Activated CD8-positive, alpha-beta memory T cell treated with anti-CD3 and anti-CD28 coated beads, Interleukin-2, amount 10 ng/mL, durations not matched to agents 7 days and 5 days (primary cell): ENCODE measurements at places on chromosomes 5 and 9. TPM values are rescaled to one million over a fixed set of nuclear protein-coding genes. Genes with fewer than 3 reads are reported as not detected.

DNA sequence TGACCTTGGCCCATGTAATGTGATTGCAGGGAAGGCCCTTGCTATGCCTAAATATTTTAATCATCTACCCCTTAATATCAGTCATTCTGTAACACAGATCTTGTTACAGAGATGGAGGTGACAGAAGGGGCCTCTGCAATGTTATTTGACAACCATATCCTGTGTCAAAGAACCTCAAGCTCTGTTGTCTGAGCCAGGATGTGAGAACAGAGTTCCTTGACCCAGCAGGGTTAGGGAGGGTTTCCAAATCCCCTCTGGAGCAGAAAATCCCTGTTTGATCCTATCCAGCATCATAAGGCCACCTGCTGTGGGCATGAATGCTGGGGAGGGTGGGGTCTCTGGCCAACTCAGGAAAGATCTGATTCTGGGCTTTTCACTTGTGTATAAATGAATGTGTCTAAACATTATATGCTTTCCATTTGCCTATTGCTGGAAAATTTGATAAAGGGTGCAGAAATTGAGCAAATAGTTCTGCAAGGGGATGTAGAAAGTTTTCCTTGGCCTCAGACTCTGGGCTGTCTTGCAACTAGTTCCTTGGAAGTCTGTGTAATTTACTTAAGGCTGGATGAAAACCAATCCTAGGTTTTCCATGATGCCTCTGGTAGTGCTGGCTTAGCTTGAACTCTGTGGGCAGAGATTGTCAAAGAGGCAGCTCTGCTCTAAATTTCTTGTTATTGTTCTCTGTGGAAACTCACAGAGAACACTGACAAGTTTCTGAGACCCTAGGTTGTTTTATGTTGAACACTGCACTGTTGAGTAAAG, 71.0 kb downstream of the PGM5 start:
- DNase-seq, result no peak

DNA sequence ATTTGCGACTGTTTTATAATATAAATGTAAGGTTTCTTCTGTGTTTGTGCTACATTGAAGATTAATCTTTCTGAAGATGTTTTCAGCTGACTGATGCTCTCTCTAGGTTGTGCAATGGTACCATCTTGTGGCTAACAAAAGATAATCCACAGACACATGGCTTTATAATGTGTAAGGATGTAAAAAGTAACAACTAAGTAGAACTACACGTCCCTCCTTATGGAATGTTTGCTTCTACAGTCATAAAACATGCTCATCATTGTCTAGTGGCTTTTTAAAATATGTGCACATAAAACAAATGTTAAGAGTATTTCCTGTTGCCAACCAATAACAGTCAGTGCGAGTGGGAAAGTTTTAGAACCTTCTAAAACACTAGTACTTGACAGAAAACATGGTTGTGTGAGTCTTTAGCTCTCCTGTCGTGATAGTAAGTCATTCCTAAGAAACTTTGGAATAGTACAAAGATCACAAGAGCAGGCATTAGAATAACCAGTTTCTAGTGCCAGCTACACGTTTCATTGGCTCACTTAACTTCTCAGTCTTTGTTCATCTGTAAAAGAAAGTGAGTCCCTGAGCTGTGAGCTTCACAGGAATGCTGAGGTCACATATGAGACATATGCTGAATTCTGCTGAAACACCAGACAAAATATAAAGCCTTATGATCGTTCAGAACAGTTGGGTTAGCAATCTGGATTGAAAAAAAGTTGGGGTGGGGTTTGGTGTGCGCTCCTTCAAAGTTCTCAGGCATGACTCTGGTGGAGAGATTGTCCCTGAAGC, 75.7 kb upstream of the GLIS3 start:
- DNase-seq, result no peak

- DNase-seq, result peak; percentile 85
These were observed 60.2 kb upstream of the TBC1D2 start for GRCh38 chr9:98315551-98316060.

GRCh38 chr5:159874263-159874662, 42.0 kb upstream of the ADRA1B start:
- DNase-seq, result no peak

DNA sequence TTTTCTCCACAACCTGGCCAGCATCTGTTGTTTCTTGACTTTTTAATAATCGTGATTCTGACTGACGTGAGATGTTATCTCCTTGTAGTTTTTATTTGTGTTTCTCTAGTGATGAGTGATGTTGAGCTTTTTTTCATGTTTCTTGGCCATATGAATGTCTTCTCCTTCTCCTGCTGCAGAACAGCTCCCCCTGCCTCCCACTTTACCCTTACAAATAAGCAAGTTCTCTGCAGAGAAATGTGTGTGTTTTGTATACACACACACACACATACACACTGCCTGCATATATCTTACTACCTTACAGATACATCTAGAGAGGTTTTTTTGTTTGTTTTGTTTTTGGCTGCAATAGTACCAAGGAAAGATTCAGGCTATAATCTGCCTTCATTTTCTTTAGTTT, 88.7 kb upstream of the PHF24 start:
- no peak for DNase-seq

GRCh38 chr9:122832194-122832593, 3.8 kb upstream of the PDCL start:
- DNase-seq, result no peak

DNA sequence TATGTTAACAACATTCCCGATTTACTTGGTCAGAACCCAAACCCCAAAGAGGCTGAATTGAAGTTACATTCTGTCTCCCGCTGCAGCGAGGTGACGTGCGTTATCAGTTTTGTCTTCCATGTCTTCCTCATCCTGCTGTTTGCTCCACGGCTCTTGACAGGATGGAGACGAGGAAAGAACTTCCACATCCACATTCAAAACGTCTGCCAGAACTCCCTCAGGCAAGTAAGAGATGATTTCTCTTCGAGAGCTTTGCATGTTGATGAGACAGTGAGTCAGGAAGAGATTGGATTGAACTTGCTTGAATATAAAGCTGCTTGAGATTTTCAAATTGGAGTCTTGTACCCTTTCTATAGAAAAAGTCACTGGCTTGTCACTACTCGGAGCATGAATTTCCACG, 242.6 kb downstream of the AUH start:
- DNase-seq, result no peak

DNA sequence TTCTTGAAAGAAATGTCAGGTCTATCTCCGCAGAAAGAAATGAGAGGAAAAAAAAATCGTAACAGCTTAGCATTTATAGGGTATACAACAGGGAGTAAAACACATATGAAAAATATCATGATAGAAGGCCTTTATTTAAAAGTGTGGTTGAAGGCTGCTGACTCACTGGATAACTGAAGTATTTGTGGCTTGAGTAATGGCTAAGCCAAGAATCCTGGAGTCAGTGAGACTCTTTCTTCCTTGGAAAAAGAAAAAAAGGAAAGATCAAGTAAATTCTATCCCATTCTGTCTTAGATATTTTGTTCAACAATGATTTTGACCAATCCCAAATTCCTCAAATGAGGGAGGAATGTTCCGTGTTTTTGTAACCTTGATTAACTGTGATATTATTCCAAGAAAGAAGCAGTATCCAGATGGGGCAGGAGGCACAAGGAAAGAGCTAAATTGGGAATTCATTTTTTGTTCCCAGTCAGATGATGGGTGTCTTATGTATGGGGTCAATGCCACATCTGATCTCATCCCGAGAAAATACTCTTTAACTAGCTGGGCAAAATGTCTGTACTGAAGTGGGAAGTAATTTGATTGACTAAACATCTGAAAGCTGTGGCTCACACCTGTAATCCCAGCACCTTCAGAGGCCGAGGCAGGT, 64.3 kb upstream of the MYO10 start:
- no peak for DNase-seq

- DNase-seq, result no peak
These were observed 22.6 kb upstream of the SLC12A7 start for GRCh38 chr5:1134478-1134877.

DNA sequence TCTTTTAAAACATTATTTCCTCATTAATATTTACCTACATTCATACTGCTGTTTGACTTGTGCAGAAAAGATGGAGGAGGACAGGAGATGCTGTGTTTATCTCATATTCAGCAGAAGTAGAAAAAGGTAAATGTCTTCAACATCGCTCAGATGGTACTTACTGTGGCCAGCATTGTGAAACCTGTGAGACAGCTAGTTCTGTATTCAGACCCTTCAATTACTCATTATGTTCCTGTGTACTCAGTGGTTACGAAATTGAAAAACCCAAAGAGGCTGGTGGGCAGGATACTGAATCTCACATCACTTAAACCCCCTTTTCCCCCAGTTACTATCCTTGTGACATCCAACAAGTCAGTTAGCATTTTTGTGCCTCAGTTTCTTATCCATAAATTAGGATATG, 216.0 kb downstream of the KDM4C start:
- DNase-seq, result no peak

- no peak for DNase-seq
These were observed 42.5 kb downstream of the STXBP1 start for GRCh38 chr9:127654619-127655018.

DNA sequence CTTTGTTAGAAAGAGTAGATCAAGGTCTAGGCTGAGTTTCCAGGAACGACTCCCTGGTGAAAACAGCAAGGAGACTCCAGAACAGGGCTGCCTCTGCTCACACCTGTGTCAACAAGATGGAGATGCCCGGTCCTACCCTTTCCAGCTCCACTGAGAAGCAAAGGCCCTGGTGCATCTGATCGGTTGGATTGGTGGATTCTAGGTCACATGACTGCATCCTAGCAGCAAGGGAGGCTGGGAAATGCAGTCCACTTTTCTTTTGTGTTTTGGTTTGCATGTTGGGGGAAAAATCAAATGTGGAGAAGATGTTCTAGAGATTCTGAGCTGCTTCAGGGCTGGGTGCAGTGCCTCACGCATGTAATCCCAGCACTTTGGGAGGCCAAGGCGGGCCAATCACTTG, 82.0 kb upstream of the TRIO start:
- DNase-seq, result no peak

GRCh38 chr5:151214614-151215545, 9.0 kb downstream of the CCDC69 start:
- DNase-seq, result peak; percentile 92

DNA sequence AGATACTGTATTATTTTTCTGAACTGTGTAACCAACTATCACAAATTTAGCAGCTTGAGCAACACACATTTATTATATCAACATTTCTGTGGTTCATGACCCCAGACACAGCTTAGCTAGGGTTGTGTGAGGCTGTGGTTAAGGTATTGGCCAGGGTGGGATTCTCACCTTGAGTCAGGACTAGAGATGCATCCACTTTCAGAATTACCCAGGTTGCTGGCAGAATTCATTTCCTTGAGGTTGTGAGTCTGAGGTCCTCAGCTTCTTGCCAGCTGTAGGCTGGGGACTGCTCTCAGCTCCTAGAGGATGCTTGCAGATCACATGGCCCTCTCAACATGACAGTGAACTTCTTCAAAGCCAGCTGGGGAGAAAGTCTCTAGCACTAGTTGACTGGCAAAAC, 122.5 kb upstream of the RASGRF2 start:
- peak; percentile 88 for DNase-seq

GRCh38 chr9:1055166-1055565, 5.0 kb downstream of the DMRT2 start:
- no peak for DNase-seq

DNA sequence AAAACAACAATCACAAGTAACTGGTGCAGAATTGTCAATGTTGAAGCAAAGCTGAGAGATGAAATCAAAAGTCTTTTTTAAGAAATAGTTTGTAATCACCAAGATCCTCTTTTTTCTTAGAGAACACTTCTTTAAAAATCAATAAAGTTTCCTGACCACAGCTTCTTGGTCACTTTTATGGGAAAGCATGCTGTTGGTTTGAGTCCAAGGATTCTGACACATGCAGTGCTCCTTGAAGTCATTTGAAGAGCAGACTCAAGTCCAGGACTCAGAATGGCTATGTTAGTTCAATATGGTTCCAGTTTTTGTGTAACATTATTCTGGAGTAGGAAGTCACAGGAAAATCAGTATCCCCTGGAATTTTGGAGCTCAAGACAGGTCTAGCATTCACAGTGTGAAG, 480.6 kb downstream of the NR2F1-AS1 start:
- DNase-seq, result no peak

The PKD2L2 gene
- 0.38 TPM for total RNA-seq

The C1QTNF3 gene
- total RNA-seq, result 2.7 TPM

The SEC61B gene
- 154 TPM for total RNA-seq

The CLIC3 gene
- 7.8 TPM for total RNA-seq

The CCDC192 gene
- not detected for total RNA-seq

The DBN1 gene
- 81.5 TPM for total RNA-seq

The FCN1 gene
- total RNA-seq, result not detected

The ELOVL7 gene
- 0.87 TPM for total RNA-seq
